ENCODE measurements at places on chromosomes 1 and 21.

DNA sequence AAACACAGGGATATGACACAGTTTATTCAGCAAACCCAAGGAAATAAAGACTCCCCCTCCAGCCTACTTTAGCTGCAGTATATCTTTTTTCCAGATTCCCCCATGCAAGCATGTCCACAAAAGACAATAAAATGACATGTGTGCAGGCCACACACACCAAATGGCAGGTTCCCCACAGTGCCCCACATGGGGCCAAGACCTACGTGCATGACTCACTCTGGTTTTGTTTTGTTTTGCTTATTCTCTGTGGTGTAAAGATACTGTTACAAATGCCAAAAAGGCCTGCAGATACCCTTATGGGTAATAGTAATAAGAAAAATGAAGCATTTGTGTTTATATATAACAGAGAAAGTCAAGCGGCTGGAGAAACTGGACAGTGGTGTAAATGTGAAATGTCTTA lies 71.6 kb downstream of the RD3 start:
- DNase-seq: no peak

- DNase-seq: no peak
Measured at GRCh38 chr1:50271968-50272578, 151.2 kb downstream of the DMRTA2 start.

DNA sequence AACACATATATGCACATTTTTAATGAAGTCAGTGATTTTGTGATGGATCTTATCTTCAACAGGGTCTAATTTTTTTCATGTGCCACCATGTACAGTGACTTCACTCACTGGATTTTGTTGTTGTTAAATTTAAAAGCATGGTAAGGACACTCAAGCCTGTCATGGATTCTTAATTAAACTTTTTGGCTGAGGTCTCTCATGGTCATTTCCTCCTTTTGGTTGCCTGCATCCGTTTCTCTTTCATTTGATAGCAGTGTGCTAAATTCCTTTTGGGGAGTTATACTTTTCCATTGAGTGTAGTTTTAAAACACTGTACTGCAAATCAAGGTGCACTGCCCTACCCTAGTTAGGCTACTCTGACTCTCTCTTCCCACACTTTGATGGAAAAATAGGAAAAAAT lies 13.2 kb upstream of the CRB1 start:
- DNase-seq: no peak

DNA sequence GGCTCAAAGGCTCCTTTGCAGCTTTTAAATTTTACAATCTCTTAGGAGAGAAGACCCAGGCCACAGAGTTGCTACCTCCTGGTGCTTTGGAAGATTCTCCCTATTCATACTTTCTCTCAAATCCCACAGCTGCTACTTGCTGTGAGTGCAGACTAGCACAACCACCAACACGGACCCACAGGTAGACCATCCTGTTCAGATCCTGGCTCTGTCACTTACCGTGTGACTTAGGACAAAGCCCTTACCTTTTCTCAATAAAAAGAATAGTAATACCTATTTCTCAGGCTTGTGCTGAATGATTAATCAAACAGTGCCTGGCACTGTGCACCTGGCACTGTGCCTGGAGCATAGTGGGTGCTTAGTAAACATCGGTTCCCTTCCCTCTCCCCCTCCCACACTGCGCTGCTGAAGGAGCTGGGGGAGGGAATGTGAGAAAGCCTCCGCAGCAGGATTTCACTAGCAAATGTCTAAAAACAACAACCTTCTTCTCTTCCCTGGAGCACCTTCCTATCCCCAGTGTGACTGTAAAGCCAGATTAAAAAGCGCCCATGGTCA lies 81.7 kb downstream of the PGM1 start:
- no peak for DNase-seq

DNA sequence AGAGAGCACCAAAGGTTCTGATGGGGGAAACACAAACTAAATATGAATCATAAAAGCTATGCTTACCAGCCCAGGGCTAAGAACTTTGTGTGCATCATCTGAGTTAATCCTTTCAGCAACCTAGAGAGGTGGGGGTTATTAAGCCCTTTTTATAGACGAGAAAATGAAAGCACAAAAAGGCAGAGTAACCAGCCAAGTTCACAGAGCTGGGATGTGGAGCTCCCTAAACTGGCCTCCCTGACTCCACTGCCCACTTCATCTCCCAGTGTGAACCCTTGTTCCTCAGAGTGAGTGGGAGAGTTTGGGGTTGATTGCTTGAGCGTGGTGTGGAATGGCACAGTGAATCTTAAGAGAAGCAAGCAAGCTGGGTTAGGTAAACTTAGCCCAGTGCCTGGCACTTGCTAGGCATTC lies 10.8 kb upstream of the BCAR3 start:
- no peak for DNase-seq

- no peak for DNase-seq
Measured at GRCh38 chr1:177171536-177172123, 872 bp downstream of the BRINP2 start.

- DNase-seq: no peak
Measured at GRCh38 chr1:207988326-207989165, 77.6 kb upstream of the CD34 start.

DNA sequence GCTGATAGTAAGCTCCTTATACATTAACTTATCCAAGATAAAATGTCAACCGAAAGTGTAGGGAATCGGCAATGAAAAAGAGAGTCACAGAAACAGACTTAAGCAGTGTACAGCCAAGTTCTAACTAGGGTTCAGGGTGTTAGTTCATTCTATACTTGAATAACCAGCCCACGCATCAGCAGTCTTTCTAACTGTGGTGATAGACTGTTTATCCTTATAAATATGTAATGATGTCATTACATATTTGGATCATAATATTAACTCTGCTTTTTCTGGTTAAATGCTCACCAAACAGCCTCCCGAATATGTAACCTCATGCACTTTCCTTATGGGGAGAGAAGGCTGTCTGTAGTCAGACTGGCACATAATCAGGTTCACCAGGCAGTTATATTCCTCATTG lies 11.0 kb downstream of the HMCN1 start:
- DNase-seq: no peak

DNA sequence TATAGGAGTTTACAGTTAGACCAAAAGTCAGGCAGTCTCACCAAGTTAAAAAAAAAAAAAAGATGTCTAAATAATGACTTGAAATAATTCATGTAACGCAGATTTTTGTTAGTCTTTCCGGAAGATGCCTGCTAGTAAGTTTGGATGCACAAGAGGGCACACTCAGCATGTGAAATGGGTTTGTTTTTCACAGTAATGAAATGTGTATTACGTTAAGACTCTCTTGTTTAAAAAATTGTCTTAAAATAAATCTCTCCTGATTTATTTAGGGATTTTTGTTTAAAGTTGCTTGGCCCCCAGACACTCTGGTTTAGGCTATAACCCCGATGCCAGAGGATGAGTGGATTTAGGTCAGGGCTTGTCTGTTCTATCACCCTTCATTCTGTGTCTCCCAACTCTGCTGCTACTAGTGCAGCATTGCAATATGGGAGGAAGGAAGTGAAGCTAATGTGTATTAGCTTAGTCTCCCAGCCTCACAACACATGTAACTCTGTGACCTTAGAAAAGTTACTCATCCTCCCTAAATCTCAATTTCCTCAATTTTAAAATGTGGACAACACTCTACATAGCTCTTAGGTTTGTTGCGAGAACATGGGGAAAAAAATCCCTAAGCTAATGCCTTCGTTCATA lies 25.7 kb downstream of the CTH start:
- DNase-seq: no peak

DNA sequence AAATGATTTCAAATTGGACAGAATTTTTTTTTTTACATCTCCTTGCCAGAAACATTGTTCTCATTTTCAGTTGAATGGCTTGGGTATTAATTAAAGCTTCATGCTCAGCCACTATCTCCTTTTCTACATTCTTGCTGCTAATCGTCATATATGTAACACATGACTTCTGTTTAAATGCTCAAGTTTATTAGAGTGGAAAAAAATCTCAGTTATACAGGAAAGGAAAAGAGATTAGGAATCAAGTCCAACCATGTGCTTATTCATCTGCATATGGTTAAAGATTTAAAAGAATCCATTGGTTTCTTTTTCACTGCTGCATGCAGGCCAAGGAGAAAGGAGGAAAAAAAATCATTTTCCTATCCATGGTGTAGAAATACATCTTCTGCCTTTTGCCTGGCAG lies 47.3 kb upstream of the CNN3 start:
- DNase-seq: no peak

GRCh38 chr1:18005238-18005637 lies 102.4 kb upstream of the IGSF21 start:
- no peak for DNase-seq

GRCh38 chr1:225950905-225951497 lies 10.0 kb upstream of the LEFTY2 start:
- no peak for DNase-seq

GRCh38 chr1:198776602-198777029 lies 137.8 kb downstream of the PTPRC start:
- DNase-seq: no peak

DNA sequence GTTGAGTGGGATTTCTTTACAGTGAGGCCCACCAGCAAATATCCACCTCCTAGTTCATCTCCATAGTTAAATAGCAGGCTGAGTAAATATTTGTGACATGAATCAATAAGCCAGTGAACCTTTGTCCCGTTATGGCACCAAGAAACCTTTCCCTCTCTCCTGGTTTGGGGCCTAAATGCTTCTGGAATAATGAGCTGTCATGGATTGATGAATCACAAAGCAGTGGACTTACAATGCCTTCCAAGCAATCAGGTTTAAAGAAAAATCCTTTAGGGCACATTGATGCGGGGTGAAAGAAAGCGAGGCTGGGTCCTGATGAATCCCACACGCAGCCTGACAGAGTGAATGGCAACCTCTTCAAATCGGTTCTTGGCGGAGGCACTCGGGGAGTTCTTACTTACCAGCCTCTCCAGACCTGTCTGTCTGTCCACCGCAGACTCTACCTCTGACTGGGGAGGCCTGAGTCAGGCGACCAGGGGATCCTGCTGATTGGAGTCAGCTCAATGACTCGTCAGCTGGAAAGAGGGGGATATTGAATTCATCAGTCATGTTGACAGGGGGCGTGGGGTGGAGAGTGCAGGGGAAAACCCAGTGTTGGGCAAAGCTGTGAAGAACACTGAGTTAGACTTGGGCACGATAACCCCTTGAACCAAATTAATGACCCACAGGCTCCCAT lies 247.3 kb downstream of the PLPP3 start:
- no peak for DNase-seq

DNA sequence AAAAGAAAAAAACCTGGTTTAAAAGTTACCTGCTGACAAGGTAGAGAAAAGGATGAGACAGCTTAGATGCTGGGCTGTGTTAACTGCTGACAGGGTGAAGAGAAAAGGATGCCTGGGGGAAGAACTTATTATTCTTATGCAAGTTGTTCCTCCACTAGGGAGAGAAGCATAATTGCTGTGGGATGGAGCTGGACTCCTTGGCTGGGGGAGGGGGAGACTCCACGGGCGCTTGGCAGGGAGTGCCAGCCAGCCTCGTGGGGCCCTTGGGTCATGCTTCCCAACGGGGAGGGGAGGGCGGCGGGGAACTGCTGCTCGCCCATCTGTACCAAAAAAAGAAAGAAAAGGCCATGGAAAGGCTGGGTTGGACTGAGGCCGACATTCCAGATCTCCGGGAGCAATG lies 47.2 kb downstream of the SYCP1 start:
- no peak for DNase-seq
